Stimulated activated effector memory CD8-positive, alpha-beta T cell treated with anti-CD3 and anti-CD28 coated beads, Interleukin-12 subunit alpha, Interleukin-12 subunit beta, amount 100 ng/mL, for 72 hours (primary cell): ENCODE measurements at places on chromosomes 6 and 20.
A peak's percentile ranks its signal among the peaks of the same experiment; 100 is the strongest.

DNA sequence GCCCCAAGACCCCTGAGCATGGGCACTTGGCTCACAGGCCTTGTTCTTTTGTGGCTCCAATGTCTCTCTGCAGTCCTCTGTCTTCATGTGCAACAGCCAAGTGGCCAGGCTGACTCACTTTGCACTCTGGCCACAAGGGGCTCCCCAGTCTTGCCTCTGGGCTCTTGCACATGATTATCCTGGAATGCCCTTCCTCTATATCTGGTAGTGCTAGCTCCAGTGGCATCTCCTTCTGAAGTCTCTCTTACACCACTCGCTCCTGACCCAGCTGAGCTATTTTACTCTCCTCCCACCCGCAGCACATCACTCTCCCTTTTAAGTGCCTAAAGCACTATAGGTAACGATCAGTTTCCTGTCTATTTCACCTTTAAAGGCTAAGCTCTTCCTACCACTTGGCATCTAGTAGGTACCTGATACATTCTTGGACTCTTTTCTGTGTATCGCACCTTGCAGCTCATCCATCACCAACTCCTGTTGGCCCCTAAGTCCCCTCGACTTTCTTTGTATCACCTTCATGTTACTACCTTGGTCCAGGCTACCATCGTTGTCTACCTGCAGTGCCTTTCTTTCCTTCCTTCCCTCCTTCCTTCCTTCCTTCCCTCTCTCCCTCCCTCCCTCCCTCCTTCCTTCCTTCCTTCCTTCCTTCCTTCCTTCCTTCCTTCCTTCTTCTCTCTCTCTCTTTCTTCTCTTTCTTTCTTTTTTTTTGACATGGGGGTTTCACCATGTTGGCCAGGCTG is 211.9 kb upstream of the RNF24 start:
- no peak for DNase-seq

- no peak for DNase-seq
These were observed 73.6 kb downstream of the TBC1D32 start for GRCh38 chr6:121260651-121261102.

DNA sequence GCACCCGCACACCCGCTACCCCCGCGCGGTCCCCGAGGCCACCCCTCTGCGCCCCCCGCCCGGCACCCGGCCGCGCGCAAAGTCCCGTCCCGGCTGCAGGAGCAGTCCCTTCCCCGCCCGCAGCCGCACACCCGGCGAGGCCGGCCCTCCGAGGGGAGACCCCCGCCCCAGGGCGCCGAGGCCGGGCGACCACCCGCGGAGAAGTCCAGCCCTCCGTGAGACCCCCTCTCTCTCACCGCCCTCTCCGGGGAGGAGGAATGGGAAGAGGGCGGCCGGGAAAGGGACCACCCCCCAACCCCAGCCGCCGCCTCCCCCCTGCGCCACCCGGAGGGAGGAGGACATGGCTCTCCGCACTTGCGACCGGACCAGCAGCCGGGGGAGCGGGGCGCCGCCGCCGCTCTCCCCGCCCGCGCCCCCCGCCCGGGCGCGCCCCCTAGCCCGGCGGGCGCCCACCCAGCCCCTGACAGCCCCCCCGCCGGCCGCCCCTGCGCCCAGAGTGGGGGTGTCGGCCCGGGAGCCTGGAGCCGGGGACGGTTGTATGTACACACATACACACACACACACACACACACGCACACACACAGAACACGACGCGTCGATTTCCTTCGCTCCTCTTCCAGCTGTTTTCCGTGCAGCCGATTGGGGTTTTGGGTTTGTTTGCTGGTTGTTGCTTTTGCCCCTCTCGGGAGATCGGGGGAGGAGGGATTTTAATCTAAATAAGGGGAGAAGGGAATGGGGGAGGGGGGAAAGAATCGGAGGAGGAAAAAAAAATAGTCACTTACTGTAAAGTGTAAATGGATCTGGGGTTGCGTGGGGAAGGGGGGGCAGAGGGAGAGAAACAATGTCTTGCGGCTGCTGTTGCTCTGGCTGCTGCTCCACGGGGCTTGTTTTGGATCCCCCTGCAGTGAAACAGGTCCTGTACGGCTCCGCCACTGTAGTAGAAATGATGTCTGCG is at the start of gene ATXN1:
ATXN1 (minus strand) TSS at position 945 of the 955 bp plus-strand sequence.
- DNase-seq = no peak

- no peak for DNase-seq
These were observed 51.9 kb upstream of the SLC22A16 start for GRCh38 chr6:110528101-110528929.

- DNase-seq = no peak
These were observed 109.8 kb downstream of the JAG1 start for GRCh38 chr20:10563935-10564492.

DNA sequence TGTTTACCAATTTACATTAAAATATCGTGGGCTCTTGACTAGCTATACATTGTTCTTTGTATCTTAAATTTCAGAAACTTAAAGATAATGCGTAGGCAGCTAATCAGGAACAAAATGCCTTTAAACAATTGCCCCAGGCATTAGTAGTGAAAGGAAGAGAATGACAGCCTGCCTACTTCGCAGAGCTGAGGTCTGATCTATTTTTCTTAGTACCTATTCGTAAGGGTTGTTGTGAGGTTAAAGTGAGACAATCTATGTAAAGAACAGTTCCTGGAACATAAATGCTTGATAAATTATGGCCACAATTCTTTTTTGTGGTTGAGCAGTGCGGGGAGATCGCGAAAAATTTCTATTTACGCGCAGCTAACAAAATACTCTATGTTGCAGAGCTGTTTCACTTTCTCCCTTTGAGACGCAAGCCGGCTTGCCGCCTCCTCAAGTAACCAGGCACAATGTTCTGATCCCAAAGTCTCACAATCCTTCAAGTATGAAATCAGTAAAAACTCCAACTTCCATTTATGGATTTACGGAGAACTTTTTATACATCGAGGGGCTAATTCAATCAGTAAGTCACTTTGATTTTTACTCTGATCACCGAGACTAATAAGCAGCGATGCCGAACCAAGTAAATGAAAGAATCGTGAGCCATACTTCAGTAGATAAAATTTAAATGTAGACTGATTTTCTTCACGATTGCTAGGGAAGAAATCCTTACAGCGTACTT is 878 bp upstream of the PNRC1 start:
- DNase-seq = peak; percentile 17

DNA sequence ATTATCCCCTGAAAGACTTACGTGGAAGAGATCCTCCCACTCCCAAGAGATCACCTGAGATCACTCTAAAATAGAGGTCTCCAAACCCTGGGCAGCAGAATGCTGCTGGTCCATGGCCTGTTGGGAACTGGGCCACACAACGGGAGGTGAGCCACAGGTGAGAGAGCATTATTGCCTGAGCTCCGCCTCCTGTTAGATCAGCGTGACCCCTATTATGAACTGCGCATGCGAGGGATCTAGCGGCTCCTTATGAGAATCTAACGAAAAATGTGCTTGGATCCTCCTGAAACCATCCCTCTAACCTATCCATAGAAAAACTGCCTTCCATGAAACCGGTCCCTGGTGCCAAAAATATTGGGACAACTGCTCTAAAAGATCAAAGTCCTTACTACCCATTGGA is 1057.4 kb downstream of the EPHA7 start:
- no peak for DNase-seq

DNA sequence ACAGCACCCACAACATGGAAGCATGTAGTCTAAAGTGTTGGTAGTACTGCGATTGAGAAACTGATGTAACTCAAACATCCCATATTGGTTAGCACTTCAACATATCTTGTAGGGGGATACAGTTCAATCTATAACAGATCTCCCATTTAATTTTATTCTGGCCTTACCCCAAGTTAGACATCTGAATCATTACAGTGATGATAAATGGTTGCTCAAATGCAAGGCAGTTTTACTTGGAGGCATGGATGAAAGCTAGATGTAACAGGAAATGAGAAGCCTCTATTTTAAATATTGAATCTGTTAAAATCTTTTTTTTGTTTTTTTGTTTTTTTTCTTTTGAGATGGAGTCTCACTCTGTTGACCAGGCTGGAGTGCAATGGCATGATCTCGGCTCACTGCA is 44.2 kb upstream of the FAM50B start:
- DNase-seq = no peak

- DNase-seq = no peak
These were observed 296.7 kb downstream of the CDH26 start for GRCh38 chr20:60254901-60255411.

DNA sequence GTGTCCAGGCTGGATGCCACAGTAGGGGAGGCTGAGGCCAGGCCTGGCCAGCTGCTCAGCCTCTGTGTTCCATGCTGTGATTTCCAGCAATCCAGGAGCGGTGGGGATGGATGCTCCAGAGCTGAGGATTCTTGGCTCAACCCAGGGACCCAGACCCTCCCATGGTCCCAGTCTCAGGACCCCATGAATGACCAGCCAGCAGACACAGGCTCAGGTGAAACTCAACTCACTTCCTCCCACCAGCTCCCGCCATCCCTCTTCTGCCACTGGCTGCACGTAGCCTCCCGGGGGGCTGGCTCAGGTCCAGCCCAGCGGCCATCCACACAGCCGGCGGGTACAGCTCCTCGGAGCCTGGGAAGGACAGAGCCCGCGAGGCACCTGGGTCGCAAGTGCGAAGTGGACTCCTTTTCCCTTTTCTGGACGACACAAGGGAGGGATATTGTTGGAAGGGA is 54.5 kb upstream of the DACT2 start:
- no peak for DNase-seq

GRCh38 chr6:23690453-23691049 is 435.5 kb upstream of the NRSN1 start:
- DNase-seq = no peak

GRCh38 chr6:6407071-6407741 is 86.7 kb upstream of the F13A1 start:
- DNase-seq = no peak
